GM19239 (cell line): ENCODE measurements at places on chromosomes 12 and 14.

DNA sequence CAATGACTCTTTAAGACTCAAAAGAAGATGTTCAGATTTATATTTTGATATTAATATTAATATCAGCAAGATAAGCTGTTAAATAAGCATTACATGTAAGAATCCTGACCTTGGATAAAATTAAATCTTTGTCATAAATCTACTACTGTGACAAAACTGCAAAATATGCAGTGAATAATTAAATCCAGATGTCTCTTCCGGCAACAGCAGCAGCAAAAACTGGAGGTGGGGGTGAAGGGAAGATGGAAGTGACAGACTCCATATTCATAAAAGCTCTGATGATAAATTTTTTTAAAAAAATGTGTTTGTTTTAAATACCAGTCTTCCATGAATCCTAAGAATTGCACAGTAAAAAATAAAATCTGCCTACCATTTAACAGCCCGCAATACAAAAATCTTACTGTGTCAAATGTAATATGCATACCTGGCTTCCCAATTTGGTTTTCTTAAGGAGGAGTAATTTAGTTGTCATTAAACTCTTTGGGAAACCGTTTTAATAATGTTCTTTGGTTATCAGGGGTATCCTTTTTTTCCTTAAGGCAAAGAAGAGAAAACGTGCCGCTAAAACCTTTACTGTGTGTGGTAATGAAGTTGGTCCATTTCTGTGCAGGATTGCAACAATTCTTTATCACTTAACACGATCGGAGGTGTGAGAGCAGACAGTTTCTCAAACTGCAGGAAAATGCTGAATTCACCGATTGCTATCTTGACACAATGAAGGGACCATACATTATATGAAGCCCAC is 478.2 kb downstream of the DIO2 start:
- DNase-seq = no peak

GRCh38 chr12:116689521-116689920 is 48.3 kb downstream of the SPRING1 start:
- DNase-seq = no peak

DNA sequence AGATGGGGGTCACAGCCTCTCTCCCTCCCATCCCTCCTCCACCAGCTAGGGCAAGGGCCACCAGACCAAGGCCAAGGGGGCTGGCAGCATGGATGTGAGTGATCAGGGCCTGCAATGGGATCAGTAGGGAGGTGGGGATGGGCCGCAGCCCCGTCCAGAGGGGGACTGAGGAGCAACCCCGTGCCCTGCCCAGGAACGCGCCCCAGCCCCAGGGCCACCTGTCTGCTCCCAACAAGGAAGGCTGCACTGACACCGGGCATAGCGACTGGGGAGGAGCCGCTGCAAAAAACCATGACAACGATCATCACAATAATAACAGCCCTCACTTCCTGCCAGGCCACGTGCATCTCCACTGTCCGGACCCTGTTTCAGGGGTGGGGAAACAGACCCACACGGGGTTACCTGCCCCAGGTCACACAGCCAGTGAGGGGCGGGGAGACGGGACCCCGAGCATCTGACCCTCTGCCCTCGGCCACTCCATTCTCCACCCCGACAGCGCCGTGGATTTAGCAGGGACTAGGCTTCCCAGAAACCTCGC is 24.3 kb downstream of the NCOR2 start:
- DNase-seq = peak; percentile 81

DNA sequence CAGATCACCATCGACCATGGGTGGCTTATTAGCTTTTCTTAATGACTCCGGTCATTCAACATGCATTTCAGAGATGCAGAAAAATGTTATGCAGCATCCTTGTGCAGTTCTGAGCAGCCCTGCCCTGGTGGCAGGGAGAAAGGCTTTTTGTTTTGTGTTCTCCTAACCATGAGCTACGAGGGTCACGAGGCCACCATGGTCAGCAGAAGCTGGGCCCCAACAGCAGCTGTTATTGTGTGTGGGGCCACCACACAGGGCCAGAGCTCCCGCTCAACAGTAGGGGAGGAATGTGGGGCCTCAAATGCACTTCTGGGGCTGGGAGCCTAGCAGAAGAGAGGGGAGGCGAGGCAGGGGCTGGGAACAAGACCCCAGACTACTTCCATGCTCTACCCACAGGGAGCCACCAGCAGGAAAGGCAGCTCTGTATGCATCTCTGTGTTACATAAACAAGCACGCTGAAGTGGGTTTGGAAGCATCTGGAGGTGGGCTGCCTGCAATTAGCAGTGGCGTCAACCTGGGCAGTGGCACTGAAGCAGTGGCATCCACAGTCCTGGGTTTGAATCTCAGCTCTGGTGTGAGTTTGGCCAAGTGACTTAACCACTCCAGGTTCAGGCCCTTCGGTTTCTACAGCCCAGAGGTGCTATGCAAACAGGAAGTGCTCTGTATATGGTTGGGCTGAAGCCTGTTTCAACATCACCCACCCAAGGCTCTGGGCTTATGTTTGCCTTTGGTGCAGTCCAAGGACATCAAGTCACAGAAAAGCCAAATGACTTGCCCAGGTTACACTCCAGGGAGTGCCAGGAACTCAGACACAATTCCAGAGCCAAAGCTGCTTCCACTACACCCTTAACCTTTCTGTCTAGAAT is 16.3 kb downstream of the GLTP start:
- DNase-seq = no peak

GRCh38 chr14:93788543-93789227 is 400 bp upstream of the PRIMA1 start:
- no peak for DNase-seq

DNA sequence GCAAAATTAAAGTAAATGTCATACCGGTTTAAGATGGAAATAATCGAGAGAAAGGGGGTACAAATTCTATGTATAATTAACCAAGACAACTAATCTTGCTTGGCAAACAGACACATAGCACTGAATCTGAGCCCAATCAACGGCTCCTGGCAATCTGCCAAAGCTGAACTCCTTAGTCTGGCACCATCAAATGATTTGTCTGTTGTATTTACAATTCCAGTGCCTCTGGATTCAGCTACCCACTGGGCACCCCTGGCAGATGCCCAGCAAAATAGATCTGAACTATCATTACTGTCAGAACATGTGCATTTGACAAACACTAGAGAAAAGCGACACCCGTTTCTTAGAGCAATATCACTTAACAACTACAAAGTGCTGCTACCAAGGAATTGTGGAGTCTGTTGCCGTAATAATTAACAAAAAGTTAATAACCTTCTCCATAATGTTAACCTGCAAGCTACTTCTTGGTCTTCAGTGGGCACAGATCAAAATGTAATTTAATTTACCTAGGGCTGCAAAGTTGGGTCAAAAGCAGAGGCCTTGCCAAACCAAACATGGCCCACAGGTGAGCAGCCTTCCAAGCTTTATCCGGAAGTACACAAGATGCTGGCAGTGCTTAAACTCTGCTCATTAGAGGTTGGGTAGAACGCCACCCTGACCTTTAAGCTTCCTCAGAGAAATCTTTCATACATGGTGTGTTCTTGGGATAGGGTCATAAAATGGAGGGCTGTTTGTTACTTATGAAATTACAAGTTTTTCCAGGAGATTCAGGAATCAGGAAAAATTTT is 7.6 kb downstream of the EGLN3 start:
- no peak for DNase-seq

DNA sequence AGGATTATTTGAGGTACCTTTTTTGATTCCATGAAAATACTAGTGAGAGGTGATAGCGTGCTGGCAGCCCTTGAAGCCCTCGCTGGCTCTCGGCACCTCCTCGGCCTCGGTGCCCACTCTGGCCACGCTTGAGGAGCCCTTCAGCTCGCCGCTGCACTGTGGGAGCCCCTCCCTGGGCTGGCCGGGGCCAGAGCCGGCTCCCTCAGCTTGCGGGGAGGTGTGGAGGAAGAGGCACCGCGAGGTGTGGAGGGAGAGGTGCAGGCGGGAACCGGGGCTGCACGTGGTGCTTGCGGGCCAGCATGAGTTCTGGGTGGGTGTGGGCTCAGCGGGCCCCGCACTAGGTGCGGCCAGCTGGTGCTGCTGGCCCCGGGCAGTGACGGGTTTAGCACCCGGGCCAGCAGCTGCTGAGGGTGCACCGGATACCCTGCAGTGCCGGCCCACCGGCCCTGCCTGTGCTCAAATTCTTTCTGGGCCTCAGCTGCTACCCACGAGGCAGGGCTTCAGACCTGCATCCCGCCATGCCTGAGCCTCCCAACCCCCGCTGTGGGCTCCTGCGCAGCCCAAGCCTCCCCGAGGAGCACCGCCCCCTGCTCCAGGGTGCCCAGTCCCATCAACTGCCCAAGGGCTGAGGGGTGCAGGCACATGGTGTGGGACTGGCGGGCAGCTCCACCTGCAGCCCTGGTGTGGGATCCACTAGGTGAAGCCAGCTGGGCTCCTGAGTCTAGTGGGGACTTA is 7.4 kb downstream of the MOK start:
- DNase-seq = no peak

DNA sequence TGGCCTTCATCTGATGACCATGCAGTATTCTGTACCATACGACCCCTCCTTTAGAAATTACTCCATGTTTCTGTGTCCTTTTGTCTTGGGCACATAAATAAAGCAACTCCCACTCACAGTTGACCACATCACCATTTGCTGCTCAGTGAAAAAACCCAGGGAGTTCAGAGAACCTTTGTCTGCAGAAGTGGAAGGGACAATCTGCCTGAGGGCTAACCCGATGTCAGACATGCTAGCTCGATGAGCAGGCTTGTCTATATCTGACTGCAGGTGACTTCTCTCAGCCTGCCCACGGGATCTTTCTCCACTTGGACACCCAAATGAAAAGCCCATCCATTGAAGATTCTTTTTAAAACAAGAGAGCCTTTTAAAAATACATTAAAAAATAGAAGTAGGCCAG is 45.7 kb upstream of the GRIP1 start:
- DNase-seq = no peak

DNA sequence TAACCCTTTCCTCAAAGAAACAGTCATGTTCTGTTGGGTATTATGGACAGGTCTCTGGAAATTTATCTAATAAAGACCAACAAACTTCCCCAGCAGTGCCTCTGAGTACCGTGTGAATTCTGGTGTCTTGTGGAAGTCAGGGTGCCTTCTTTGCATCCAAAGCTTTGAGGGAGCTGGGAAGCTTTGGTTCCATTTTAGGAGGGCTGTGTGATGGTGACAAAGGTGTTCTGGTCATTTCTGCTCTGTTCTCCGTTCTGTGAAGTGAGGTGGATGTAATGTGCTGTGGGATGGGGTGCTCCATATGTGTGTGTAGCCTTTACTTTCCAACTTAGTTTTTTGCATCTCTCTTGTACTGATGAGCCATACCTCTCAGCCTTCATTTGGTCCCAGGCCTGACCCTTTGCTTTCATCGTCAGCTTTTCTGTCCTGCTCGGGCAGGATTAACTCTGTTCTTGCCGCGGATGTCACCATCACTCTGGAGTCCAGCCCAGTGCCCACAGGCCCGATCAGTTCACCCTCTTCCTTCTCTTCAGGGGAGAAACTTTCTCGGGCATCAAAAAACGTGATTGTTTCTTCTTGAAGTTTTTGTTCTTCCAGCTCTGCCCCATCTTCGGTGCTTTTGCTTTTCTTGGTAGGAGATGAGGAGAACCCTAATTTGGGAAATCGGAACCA is 13.2 kb downstream of the PLD4 start:
- DNase-seq = no peak
